ENCODE measurements at places on chromosomes 2 and 18. TPM values are rescaled to one million over a fixed set of nuclear protein-coding genes. Genes with fewer than 3 reads are reported as not detected.

GRCh38 chr2:226295123-226295522, 504.5 kb downstream of the IRS1 start:
- no peaks in the 10 kb centered on the region for H3K36me3 ChIP-seq
- no peak overlapping the region for H3K27ac ChIP-seq
- no peaks in the 10 kb centered on the region for H3K27me3 ChIP-seq
- DNase-seq: no peak
- H3K4me3 ChIP-seq: no peak overlapping the region

- peaks cover 39% of the 10 kb centered on the region for H3K27me3 ChIP-seq
- H3K4me3 ChIP-seq: no peak overlapping the region
- no peak for DNase-seq
- H3K27ac ChIP-seq: no peak overlapping the region
Measured at GRCh38 chr2:240351826-240352426, 83.5 kb upstream of the GPC1 start.

DNA sequence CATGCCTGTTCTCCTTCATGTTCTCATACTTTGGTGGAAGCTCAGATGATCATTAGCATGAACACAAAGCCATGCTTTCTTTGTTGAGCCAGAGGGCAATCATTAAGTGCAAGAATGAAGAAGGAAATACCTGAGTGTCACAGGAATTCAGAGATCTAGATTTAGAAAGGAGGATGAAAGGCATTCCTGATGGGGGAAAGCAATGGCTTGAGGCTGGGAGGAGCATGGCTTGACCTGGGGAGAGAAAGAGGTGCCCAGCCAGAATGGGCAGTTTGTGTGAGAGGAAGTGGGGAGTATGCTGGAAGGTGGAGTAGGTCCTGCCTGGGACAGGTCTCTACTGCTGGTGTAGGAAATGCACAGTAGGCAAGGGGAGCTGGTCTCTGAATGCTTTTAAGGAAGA, 35.1 kb downstream of the SLC4A3 start:
- H3K36me3 ChIP-seq: no peaks in the 10 kb centered on the region
- DNase-seq: no peak
- H3K27ac ChIP-seq: no peak overlapping the region
- H3K27me3 ChIP-seq: peaks cover 10% of the 10 kb centered on the region
- H3K4me1 ChIP-seq: no peaks in the 10 kb centered on the region
- no peak overlapping the region for H3K4me3 ChIP-seq

- no peaks in the 10 kb centered on the region for H3K4me1 ChIP-seq
- H3K4me3 ChIP-seq: no peak overlapping the region
- H3K36me3 ChIP-seq: no peaks in the 10 kb centered on the region
- no peaks in the 10 kb centered on the region for H3K27me3 ChIP-seq
- DNase-seq: no peak
- H3K27ac ChIP-seq: no peak overlapping the region
Measured at GRCh38 chr2:159194241-159194640, 92.3 kb downstream of the WDSUB1 start.

DNA sequence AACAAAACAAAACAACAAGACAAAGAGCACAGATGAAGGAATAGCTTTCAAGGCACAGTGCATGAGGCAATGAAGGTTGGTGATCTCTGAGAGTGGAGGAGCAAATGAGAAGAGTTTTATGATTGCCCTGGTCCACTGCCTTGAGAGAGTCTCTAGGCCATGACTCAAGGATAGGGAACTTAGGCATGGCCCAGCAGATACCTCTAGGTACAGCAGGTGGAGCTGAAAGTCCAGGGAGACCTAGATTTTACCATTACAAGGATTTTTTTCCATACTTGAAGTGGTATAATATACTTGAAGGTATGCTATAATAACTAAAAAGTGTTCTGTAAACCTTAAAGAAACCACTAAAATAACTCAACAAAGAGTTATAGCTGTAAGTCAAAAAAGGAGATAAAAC, 239.5 kb upstream of the KLHL29 start:
- no peak overlapping the region for H3K4me3 ChIP-seq
- H3K27ac ChIP-seq: no peak overlapping the region
- H3K27me3 ChIP-seq: peaks cover 4% of the 10 kb centered on the region
- no peak for DNase-seq
- no peaks in the 10 kb centered on the region for H3K4me1 ChIP-seq

- H3K4me3 ChIP-seq: no peak overlapping the region
- no peak for DNase-seq
- H3K27ac ChIP-seq: no peak overlapping the region
- H3K4me1 ChIP-seq: no peaks in the 10 kb centered on the region
- H3K36me3 ChIP-seq: no peaks in the 10 kb centered on the region
Measured at GRCh38 chr2:96400049-96401000, 64.8 kb downstream of the NCAPH start.

- no peak overlapping the region for H3K27ac ChIP-seq
- DNase-seq: no peak
- H3K27me3 ChIP-seq: no peaks in the 10 kb centered on the region
- no peaks in the 10 kb centered on the region for H3K36me3 ChIP-seq
Measured at GRCh38 chr2:95276244-95276887, 2.1 kb downstream of the PROM2 start.

- H3K4me1 ChIP-seq: no peaks in the 10 kb centered on the region
- DNase-seq: no peak
- H3K36me3 ChIP-seq: peaks cover 32% of the 10 kb centered on the region
- H3K27me3 ChIP-seq: no peaks in the 10 kb centered on the region
- no peak overlapping the region for H3K27ac ChIP-seq
Measured at GRCh38 chr2:167964650-167965413, 282.6 kb downstream of the STK39 start.

DNA sequence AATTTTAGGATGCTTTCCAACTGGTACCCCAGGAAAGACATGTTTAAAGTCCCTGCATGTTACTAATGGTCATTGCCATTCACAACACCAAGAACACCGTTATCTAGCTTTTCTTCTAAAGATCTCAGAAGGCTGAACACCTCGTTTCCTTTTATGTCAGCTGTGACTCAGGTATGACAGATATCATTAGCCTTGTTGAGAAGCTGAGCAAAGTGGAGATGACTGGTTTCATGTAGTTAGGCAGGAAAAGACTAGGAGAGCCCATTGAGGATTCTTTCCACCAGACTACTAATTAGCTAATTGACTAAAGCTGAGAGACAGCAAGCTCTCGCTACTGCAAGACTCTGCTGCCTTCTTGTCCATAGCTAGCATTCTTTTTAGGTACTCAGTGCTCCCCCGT, 32.0 kb upstream of the ARL5A start:
- no peak overlapping the region for H3K27ac ChIP-seq
- H3K36me3 ChIP-seq: no peaks in the 10 kb centered on the region
- no peak for DNase-seq

DNA sequence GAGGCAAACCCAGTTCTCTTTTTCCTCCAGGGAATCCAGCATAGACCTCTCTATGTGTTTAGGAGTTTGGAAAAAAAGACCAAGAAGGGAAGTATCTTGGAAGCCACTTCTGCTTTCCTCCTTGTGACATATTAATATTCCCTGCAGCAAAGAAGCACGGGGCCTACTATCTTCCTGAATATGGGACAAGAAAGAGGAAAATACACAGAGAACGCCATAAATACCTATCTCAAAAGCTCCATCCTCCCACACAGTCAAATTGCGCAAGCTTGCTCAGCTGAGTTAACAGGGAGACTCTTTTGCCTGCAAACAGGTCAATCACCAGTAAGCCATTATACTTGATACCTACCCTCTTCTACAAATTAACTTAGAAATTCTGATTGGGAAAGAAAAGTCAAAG, 16.7 kb upstream of the RAPH1 start:
- H3K4me3 ChIP-seq: no peak overlapping the region
- no peak overlapping the region for H3K27ac ChIP-seq
- H3K27me3 ChIP-seq: peaks cover 2% of the 10 kb centered on the region
- no peaks in the 10 kb centered on the region for H3K4me1 ChIP-seq
- DNase-seq: no peak
- H3K36me3 ChIP-seq: no peaks in the 10 kb centered on the region

- H3K27ac ChIP-seq: no peak overlapping the region
- H3K4me1 ChIP-seq: no peaks in the 10 kb centered on the region
- no peak overlapping the region for H3K4me3 ChIP-seq
- peaks cover 55% of the 10 kb centered on the region for H3K36me3 ChIP-seq
- no peaks in the 10 kb centered on the region for H3K27me3 ChIP-seq
Measured at GRCh38 chr2:96185516-96185915, 23.1 kb downstream of the STARD7 start.

DNA sequence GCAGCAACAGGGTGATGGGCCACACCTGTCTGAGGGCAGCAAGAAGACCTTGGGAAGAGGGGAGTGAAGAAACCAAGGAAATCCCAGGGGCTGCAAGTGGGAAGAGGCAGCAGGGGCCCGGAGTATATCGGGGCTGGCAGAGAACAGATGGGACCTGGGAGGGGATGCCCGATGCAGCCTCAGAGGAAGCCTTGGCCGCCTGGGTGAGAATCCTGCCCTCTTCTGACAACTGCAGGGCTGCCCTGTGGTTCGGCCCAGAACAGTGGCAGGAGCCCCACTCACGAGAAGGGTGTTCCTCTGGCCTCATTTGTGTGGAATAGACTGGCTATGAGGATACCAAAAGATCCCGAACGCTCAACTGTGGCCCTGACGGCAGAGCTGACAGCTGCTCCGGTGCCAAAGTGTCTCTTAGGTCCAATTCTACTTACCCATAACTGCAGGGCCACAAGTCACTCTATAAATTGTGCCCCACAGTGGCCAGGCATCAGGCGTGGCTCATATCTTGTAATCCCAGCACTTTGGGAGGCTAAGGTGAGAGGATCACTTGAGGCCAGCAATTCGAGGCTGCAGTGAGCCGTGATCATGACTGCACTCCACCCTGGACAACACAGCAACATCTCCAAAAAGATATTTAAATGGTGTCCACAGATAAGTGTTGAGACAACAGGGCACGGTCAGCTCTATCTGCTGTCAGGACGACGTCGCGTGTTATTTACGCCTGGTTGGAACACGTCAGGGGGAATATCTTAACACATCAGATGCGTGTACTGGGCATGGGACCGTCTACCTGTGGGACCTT, 23.6 kb upstream of the ID2 start:
- DNase-seq: no peak
- peaks cover 10% of the 10 kb centered on the region for H3K4me1 ChIP-seq
- no peak overlapping the region for H3K4me3 ChIP-seq
- peaks cover 18% of the 10 kb centered on the region for H3K27me3 ChIP-seq
- H3K27ac ChIP-seq: no peak overlapping the region

- H3K4me1 ChIP-seq: no peaks in the 10 kb centered on the region
- no peaks in the 10 kb centered on the region for H3K27me3 ChIP-seq
- no peak for DNase-seq
Measured at GRCh38 chr2:86747711-86748639, 27.9 kb downstream of the RMND5A start.

GRCh38 chr2:151156431-151156830, 105.2 kb downstream of the RBM43 start:
- no peaks in the 10 kb centered on the region for H3K27me3 ChIP-seq
- H3K36me3 ChIP-seq: no peaks in the 10 kb centered on the region
- no peaks in the 10 kb centered on the region for H3K4me1 ChIP-seq
- DNase-seq: no peak
- H3K4me3 ChIP-seq: no peak overlapping the region

GRCh38 chr2:211494085-211494484, 937.7 kb downstream of the CPS1 start:
- H3K4me1 ChIP-seq: no peaks in the 10 kb centered on the region
- DNase-seq: no peak
- no peaks in the 10 kb centered on the region for H3K36me3 ChIP-seq
- no peak overlapping the region for H3K4me3 ChIP-seq
- H3K27ac ChIP-seq: no peak overlapping the region

The CRYGC gene
- not detected for total RNA-seq

The EMILIN1 gene
- 0.28 TPM for total RNA-seq

The PRSS56 gene
- total RNA-seq: not detected

The VSNL1 gene
- 0.22 TPM for total RNA-seq

The DTNA gene
- total RNA-seq: not detected

The DPYSL5 gene
- total RNA-seq: not detected

The FBLN7 gene
- 48.8 TPM for total RNA-seq

The KCNK3 gene
- 0.23 TPM for total RNA-seq

The SH3RF3 gene
- total RNA-seq: 3.6 TPM

The TCF7L1 gene
- total RNA-seq: not detected
